ENCODE measurements at places on chromosomes 5 and 9.

- DNase-seq, result no peak
These were observed 1053.5 kb downstream of the NR2F1-AS1 start for GRCh38 chr5:92527311-92528078.

DNA sequence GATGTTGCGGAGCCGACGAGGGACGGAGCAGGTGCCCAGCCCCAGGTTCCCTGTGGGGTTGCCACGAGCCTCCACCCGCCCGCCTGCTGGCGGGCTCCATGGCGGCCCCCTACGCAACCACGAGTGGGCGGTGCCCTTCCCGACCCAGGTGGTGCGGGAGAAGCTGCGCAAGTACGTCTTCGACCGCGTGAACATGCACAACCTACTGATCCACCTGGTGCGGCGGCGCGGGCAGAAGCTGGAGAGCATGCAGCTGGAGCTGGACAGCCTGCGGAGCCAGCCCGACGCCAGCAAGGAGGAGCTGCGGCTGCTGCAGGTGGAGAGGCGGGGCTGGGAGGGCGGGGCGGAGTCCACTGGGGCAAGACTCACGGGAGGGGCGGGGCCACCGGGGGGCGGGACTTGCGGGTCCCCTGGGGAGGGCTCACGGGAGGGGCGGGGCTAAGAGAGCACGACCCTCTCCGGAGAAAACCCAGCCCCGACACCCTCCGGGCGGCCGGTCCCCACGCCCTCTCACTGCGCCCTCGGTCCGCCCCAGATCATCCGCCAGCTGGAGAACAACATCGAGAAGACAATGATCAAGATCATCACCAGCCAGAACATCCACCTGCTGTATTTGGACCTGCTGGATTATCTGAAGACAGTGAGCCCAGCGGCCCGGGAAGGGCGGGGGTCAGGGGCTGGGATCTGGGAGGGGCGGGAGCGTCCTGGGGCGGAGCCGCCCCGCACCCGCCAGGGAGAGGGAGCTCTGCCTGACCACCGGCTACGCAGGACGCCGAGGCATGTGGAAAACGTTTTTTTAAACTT, 3.9 kb downstream of the CCDC183 start:
- peak; percentile 92 for DNase-seq

GRCh38 chr5:173581408-173582215, 34.8 kb downstream of the BOD1 start:
- peak; percentile 13 for DNase-seq

GRCh38 chr5:65749956-65750355, 28.0 kb downstream of the NLN start:
- no peak for DNase-seq

GRCh38 chr9:109769250-109769649, 10.7 kb upstream of the PALM2AKAP2 start:
- no peak for DNase-seq

- DNase-seq, result no peak
These were observed 5.9 kb downstream of the FKBP15 start for GRCh38 chr9:113215132-113215531.

Data from T-cell (primary cell).